Fibroblast of gingiva (primary cell): ENCODE measurements at places on chromosomes 1 and 21.

GRCh38 chr1:156337888-156338179 lies 258 bp downstream of the CCT3 start:
- no peak for DNase-seq

DNA sequence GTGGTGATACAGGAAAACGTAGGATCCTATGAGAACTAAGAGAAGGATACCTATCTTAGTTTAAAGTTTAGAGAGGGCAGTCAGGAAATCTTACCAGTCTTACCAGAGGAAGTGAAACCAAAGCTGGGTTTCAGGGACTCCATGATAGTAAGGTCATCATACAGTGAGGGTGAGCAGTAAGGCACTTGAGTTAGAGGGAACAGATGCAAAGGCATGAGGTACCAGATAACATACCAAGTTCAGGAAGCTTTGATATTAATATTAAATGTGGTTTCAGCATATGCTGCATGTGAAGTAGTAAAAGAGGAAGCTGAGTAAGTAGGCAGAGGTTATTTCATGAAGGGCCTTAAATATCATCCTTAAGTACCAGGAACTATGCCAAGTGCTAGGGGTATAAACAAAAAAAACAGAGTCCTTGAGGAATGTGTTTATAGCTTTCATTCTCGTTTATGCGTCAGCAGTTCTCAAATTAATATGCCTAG lies 16.9 kb downstream of the ATG4C start:
- DNase-seq = peak; percentile 26

- no peak for DNase-seq
Measured at GRCh38 chr1:209256766-209257350, 326.7 kb upstream of the CAMK1G start.

DNA sequence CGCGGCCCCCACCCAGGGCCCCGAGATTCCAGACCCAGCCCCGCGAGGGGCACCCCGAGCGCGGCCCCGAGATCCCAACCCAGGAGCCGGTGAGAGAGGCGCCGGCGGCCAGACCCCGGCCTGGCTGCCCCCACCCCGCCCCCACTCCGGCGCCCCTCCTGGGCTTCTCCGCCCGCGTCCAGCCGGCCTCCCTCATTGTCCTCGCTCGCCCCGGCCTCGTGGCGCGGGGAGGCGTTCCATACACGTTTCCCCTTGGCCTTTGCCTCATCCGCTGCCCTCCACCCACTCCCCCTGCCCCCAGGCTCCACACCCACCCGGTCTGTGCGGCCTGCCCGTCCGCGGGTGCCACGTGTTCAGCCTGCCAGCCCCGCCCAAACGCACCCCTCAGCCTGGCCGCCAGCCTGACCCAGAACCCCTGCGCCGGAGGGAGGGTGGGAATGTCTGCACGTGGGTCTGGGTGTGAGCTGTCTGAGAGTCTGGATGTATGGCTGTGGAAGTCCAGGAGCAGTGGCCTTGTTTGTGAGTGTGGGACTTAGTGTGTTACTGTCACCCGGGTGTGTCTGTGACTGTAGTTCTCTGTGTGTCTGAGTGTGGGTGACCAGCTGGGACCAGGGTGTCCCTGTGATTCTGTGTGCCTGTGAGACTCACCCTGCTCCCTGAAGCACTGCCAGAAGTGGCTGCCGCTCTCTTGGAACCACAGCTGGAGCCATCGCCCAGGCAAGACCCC lies 681 bp downstream of the B4GALT2 start:
- peak; percentile 45 for DNase-seq

DNA sequence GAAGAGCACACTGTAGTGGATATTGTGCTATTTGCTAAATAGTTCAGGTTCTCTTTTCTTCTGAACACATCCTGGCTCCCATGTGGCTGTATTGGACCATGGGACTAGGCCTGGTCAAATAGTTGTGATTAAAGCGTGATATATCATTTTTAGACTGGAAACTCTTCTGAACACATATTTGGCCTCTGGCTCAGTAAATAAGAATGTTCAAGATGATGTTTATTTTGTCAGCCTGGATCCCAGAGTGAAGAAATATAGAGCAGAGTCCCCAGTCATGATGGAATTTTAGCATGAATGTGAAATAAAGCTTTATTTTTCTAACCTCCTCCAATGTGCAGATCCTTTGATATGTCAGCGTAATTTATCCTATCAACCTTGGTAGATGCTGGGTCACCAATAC lies 542.6 kb downstream of the ADGRL2 start:
- peak; percentile 81 for DNase-seq

DNA sequence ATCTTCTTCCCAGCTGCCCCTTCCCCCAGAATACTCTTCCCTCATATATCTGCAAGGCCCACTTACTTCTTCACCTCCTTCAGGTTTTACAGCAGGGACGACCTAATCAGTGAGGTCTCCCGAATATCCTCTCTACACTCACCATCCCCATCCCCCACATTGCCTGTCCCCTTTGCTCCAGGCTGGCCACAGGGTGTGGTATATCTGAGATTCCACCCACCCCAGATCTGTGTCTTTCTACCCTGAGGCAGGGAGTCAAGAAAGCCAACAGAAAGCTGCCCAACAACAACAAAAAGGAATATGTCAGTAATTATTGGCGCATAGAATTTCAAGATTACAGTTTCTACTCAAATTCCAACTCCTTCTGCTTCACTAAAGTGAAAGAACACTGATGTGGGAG lies 30.0 kb upstream of the OPRD1 start:
- peak; percentile 27 for DNase-seq

GRCh38 chr1:76501136-76501535 lies 366.1 kb upstream of the ST6GALNAC5 start:
- DNase-seq = no peak

DNA sequence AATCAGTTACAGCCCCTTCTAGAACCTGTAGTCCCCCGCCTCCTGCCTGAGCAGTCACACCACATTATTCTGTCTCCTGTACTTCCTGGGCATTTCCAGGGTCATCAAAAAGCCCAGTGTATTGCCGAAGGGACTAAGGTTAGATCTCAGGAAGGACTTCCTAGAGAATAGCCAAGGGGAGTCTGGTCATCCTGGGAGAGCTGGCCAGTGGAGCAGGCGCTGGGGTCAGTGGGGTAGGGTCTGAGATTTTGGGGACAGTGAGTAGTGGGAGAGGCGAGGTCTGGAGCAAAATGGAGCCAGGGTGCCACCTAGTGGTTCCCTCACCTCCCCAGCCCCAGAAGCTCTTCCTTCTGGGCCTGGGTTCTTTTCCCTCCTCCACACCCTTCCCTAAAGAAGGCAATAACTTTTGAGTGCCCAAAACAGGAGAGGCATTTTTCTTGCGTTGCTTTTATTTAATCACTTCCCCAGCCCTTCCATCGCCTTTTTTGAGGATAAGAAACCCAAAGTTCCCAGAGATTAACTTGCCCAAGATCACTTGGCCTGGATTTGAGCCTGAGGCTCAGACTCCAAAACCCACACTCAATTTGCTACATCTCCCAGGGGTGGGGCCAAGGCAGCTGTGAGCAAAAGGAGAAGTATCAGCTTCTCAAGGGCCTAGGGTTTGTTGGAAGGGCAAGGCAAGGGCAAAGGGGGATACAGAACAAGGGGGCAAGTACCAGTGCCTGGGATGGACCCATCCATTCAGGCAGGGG lies 7.3 kb upstream of the PMVK start:
- no peak for DNase-seq

DNA sequence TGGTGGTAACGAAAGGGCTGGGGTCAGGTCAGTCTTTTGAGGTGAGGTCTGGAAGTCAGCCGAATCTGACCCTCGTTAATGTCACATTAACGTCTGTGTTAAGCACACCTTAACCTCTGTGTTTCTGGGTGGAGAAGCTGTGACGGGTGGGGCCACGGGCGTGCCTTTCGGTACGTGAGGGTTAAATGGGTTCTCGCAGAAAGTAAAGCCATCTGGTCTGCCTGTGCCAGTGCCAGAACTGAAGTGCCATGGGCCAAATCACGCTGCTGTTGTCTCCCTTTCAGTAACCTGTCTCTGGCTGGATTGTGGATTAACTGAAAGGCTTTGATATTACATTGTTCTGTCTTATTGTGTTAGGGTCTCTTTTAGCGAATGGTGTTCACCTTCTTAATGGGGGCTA lies 14.4 kb downstream of the URB2 start:
- no peak for DNase-seq

GRCh38 chr1:98439471-98439870 lies 222.1 kb upstream of the SNX7 start:
- DNase-seq = no peak

GRCh38 chr1:80392529-80392928 lies 1386.0 kb upstream of the ADGRL4 start:
- peak; percentile 28 for DNase-seq

DNA sequence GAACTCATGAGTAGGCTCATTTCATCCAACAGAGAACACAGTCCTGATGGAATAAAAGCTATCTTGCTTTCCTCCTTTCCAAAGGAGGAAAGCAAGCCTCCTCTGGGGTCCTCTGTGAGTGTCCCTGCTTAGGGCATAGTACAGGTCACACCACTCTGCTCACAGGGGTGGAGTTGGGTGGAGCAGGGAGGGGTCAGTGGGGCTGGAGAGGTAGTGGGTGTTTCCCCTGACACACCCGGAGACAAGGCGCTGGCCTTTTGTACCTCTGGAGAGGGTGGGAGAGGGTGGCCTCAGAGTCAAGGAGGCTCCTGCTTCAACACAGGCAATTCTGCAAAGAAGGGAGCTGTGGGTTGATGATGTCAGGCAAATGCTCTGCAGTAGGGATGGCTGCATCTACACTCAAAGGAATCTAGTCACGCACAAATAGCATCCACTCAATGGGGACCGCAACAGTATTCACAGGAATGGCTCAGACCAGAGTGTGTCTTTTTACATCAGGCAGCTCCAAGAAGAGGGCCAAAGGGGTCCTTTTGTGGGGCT lies 58.6 kb upstream of the PLXNA2 start:
- no peak for DNase-seq

GRCh38 chr1:11649237-11649623 lies 5.0 kb downstream of the FBXO2 start:
- no peak for DNase-seq

DNA sequence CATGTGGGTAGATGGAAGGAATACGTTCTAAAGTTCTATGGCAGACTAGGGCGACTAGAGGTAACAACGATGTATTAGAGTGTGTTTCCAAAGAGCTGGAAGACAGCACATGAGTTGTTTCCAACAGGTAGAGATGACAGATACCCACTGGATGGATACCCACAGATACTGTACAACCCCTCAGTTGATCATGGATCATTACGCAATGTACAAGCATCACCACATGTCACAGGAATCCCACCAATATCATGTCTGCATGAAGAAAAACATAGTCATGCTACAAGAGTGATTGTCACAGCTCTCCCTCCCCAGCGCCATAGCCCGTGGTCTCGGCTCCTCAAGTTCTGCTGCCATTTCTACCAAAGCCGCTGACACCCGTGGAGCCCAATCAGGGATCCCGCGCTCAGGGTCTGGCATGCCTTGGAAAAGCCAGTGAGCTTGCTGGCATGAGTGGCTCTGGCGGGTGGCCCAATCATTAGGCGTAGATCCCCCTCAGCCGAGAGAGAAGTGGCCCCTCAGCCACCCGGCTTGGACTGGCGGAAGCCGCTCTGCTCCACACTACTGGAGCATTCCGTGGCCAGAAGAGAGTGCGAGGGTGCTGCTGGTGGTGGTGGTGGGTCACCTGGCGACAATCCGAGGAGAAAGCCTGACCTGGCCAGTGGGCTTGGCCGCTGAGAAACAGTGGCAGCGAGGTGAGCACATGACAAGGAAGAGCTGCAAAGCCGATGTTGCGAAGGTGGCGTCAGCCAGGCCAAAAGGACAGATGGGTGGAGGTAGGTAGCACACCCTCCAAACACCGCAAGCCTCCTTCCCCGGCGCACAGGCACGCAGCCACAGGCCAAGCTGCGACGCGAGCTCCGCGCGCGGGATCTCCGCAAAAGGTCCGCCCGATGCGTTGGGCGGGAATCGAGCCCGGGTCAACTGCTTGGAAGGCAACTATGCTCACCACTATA lies 65.7 kb upstream of the FCGR2A start:
- DNase-seq = no peak

DNA sequence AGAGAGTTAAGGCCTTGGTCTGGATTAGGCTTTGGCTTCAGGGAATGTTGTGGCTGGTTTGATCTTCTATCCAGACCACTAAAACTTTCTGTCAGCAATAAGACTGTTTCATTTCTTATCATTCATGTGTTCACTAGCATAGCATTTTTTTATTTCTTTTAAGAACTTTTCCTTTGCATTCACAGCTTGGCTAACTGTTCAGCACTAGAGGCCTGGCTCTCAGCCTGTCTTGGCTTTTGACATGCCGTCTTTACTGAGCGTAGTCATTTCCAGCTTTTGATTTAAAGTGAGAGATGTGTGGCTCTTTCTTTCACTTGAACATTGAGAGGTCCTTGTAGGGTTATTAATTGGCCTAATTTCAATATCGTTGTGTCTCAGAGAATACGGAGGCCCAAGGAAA lies 62.5 kb downstream of the RNF220 start:
- no peak for DNase-seq

DNA sequence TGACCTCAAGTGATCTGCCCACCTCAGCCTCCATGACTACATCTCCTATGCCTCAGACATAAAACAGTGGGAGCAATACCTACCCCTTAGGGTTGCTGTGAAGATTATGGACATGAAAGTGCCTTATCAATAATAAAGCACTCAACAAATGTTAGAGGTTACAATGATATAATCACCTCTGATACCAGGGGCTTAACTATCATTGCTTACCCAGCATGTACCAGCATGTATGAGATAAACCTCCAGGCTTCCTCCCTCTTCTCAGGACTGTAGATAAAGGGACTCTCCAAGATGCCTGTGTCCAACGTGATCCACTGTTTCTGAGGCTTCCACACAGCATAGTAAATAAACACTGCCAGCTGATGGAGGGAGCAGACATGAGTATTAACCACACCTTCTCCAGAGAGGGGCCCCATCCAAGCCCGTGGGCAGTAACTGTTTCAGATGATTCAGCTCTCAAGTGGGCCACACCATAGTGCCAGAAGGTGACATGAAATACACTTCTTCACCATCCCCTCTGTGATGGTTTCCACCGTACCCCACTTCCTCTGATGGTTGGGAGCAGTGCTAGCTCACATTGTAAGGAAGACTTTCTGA lies 26.2 kb downstream of the RHBDL2 start:
- DNase-seq = no peak

- no peak for DNase-seq
Measured at GRCh38 chr1:228245111-228245510, 37.3 kb downstream of the OBSCN start.

GRCh38 chr21:27146268-27146667 lies 179.4 kb upstream of the ADAMTS5 start:
- DNase-seq = no peak

GRCh38 chr1:67347688-67348472 lies 40.2 kb downstream of the IL12RB2 start:
- DNase-seq = peak; percentile 44

GRCh38 chr1:22239378-22239777 lies 96.5 kb upstream of the WNT4 start:
- no peak for DNase-seq

GRCh38 chr1:169466259-169467230 lies 19.2 kb downstream of the SLC19A2 start:
- DNase-seq = peak; percentile 32
